ENCODE measurements at places on chromosomes 1 and 21.

DNA sequence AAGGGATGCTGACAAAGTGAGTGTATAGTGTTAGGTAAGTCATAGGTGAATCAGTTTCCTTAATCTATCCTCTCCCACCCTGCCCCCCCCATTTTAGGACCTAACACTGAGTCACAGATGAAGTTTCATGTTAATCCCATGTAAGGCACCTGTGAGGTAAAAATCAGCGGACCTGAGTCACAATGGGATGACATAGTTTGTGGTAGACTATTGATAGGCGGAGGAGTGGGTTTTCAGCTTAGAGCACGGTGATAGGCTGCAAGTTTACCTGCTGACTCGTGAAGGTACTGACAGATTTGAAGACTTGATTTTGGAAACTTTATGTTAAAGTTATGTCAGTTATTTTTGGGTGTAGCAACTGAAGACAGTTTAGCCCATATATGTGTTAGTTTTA lies 1.7 kb downstream of the TOR1AIP1 start:
- DNase-seq, result no peak

- DNase-seq, result no peak
These were observed 4.6 kb upstream of the GMEB1 start for GRCh38 chr1:28663871-28664470.

GRCh38 chr1:162549001-162549400 lies 12.5 kb upstream of the UAP1 start:
- DNase-seq, result no peak

DNA sequence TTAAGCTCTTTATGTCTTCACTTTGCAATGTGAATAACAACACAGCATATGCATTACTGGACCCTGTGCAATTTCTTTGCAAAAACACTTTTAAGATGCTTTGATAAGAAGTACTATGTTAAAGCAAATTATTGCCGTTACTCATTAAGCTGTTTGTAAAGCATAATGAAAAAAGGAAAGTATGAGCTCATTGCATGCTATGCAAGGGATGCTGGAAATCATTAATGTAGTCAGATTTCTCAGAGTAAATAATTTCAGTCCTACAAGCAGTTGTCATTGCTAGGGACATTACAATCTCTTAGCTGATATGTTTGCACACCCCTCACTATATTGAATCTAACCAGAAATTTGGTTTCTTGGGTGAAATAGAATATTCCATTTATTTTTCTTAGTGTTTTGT lies 982.5 kb upstream of the ADGRL2 start:
- DNase-seq, result no peak

- no peak for DNase-seq
These were observed 132.4 kb upstream of the KLHDC7A start for GRCh38 chr1:18348354-18348753.

- no peak for DNase-seq
These were observed 1162.5 kb upstream of the PRMT6 start for GRCh38 chr1:105894006-105894405.

DNA sequence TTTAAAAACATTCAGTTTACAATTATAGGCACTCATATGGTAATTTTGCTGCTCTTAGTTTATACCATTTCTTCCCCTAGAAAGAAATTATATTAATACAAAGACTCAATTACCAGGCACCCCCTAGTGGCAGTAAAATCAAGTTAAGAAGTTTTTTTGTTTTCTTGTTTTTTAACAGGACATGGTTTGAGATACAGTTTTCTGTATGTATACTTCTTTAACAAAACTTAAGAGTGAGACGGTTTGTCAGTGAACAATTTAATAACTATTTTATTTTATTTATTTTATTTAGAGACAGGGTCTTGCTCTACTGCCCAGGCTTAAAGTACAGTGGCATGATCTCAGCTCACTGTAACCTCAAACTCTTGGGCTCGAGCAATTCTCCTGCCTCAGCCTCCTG lies 224.6 kb downstream of the FAF1 start:
- no peak for DNase-seq

DNA sequence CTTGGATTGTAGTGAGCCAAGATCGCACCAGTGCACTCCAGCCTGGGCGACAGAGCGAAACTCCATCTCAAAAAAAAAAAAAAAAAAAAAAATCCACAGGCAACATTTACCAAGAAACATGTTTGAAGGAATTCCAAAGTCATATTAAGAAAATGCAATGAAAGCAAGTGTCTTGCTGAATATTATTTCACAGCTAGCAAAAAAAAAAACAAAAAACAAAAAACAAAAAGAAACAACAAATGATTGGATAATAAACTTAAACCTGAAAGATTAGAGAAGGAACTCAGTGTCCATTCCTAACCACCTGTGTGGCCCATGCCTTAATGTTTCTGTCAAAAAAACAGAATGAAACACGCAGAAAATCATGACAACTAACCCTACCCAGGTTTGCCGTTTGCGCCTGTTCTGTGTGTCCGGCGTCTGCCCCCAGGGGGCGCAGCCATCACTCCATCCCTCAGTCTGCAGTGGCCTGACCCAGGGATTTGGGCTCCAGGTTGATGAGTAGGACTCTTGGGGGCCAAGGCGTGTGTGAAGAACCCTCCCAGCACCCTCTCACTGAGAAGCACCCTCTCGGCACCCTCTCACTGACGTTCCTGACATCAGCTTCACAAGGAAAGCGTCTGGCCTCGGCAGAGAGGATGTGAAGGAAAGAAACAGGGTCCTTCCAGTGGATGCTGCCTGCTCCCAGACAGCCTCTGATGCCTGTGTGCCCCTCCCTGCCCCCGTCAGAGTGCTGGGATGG lies 19.2 kb upstream of the PTTG1IP start:
- DNase-seq, result peak; percentile 15

DNA sequence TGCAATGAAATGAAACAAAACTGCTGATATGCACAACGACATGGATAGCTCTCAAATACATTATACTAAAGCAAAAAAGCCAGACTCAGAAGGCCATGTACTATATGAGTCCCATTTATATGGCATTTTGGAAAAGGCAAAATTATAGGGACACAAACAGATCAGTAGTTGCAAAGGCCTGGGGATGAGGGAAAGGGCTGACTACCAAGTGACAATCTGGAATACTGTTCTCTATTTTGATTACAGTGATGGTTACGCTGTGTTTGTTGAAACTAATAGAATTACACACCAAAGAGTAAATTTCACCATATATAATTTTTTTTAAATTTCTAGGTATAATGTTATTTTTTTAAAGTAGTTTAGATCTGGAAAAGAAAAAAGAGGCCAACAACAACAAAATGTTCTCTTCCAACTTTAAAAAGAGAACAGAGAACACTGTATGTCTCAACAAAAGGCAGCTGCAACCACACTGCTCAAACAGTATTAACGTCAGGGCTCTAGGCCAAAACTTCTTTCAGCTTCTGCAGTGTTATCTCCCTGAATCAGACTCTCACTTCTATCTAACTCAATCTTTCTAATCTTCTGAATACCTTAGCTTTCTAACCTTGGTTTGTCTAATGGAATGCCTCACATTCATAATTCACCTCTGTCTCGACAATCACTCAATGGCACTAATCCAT lies 75.8 kb downstream of the FOXJ3 start:
- DNase-seq, result no peak

- DNase-seq, result no peak
These were observed 34.5 kb downstream of the KLHDC7A start for GRCh38 chr1:18515120-18515667.

- DNase-seq, result no peak
These were observed 19.4 kb downstream of the FYB2 start for GRCh38 chr1:56799605-56800400.

GRCh38 chr1:186974774-186975181 lies 146.0 kb downstream of the PLA2G4A start:
- no peak for DNase-seq

DNA sequence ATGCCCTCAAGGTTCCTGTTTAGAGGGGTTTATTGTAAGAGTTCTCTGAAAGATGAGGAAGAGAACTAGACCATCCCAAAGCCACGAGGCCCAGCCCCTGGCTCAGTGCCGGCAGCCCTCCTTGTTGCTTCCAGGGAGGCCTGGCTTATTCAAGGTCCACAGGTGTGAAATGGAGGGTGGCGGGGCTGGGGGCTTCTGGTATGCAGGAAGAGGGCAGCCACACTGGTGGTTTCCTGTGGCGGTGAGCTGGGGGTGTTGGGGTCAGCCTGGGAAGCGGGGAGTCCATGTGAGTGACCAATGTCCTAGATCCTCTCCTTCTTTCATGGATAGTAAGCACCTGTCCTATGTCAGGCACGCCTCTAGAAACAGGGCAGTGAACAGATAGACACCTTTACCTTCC lies 138.2 kb downstream of the CAMTA1 start:
- DNase-seq, result no peak

DNA sequence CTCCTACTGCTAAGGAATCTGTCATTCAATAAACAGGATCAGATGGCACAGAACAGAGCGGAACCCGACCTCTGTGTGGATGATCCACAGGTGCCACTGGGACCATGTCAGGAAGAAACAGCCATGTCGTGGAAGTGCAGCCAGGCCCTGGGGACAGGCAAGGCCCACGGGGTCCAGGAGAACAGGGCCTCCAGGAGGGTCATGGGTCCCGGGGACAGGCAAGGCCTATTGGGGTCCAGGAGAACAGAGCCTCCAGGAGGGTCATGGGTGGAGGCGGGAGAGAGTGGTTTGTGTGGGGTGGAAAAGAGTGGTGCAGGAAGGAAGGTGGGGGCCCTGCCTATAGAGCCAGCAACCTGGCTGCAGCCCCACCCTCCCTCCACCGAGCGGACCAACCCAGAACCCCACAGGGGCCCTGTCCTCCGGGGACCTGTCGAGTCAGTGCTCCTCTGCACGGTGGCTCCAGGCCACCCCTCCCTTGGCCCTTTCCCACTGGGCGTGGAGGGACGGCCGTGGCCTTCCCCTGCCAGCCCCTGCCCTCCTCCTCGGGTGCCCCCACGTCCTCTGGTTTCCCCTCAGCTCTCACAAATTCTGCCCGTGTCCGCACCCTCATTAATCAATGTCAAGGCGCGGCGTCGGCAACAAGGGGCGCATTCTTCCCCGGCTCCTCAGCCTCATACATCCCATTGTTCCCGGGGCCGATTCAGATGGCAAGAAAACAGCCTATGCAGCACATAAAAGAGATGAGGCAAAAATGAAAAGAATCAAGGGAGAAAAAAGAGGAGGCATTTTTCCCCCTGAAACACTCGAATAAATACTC lies 146.4 kb downstream of the PRDM16 start:
- DNase-seq, result no peak

GRCh38 chr1:211928290-211928801 lies 97.8 kb upstream of the LPGAT1 start:
- no peak for DNase-seq

GRCh38 chr1:51570063-51570710 lies 46.7 kb upstream of the OSBPL9 start:
- DNase-seq, result no peak

DNA sequence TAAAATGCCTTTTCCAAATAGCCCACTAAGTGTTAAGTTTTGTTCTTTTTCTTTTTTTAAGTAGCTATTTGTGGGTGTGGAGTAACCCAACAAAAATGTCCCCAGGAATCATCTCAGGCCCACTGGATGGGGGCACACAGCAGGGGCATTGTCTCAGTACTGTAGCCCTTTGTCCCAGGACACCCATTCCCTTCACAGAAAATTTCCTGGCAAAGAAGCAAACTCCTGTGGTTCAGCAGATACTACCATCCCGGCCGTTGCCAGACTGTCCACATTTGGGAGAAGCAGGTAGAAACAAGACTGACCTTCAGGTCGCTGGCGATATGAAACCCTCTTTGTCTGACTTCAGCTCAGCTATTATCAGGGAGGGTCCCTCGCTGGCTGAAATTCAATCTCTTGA lies 23.7 kb upstream of the SRRM1 start:
- DNase-seq, result no peak

DNA sequence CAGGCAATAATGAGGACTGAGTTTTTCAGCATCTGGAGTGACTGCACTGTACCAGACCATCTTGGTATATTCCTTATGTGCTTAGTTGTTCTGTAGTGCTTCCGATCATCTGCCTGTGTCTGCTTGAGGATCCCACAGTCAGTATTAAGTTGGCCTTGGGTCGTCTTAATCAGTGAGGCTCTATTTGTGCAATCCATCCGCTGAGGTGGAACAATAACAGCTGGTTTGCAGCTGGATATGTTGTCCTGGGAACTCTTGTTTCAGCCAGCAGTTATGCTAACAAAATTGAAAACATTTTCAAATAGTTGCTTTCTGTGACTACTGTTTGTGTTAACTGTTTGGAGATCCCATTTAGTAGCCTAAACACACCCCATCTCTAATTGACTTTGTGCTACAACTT lies 73.7 kb downstream of the LAMC1 start:
- DNase-seq, result no peak

- DNase-seq, result no peak
These were observed 16.1 kb upstream of the AJAP1 start for GRCh38 chr1:4638345-4638729.

- no peak for DNase-seq
These were observed 39.5 kb downstream of the COLGALT2 start for GRCh38 chr1:183998045-183998444.

- no peak for DNase-seq
These were observed 135.4 kb upstream of the BACE2 start for GRCh38 chr21:41032541-41032940.

- DNase-seq, result no peak
These were observed 57.8 kb downstream of the BCAR3 start for GRCh38 chr1:93623875-93624274.

DNA sequence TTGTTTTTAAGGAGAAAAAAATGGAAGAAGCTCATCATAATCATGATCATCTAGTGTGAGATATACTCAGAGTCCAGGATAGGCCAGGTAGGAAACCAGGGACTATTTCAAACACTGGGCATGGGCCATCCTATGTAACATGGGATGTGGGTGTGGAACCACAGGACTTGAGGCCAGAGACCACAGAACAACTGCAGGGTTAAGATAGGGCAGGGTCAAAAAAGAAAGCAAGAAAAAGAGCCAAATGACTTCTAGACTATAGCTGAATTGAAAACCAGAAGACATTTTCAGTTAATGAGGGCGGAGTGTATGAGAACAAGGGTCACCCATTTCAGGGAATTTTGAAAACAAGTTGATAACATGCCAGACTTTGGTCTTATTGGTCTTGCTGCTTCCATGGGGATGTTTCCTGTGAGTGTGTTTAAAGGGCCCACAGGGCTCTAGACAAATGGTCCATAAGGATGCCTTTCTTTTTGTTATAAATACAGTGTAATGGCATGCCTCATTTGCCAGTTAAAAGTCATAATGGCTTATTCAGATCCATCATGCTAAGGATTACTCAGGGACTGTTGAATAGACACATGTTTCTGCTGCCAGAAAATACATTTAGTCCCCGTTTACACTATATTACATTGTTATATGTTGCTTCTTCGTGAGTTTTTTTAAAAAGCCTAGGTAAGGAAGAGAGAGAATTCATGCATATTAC lies 182.0 kb upstream of the C21orf91 start:
- DNase-seq, result peak; percentile 40

GRCh38 chr1:110879758-110880606 lies 7.0 kb downstream of the CD53 start:
- no peak for DNase-seq

GRCh38 chr1:16151196-16151994 lies 4.5 kb downstream of the EPHA2 start:
- DNase-seq, result no peak

GRCh38 chr1:193590102-193590501 lies 403.7 kb upstream of the B3GALT2 start:
- DNase-seq, result no peak

- DNase-seq, result no peak
These were observed 18.5 kb downstream of the IBA57 start for GRCh38 chr1:228184152-228184551.
